Neural progenitor cell (in vitro differentiated cells): ENCODE measurements at places on chromosomes 5 and 9.

GRCh38 chr5:80479713-80480112, 8.2 kb upstream of the FAM151B start:
- no peak for DNase-seq

DNA sequence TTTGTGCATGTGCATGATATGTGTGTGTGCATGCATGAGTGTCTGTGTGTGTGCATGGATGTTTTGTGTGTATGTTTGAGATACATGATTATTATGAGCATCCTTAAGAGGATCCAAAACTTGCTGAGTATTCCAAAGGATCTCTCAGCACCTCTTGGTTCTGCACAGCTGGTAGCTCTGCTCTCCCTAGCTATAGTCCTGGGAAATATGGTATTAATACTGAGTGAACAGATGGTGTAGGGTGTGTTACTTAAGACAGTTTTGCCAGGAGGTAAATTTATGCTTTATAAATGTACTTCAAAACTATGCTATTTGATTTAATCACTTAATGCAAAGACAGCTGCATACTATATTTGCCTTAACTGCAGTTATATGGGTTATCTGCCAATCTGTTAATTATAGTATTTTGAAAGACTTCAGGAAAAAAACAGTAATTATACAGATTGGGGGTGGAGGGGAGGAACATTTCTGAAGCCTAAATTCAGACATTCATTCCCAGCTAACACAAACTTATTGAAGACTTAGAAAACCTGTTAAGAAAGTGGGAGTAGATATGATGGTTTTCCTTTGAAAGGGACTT, 215.5 kb downstream of the MPDZ start:
- no peak for DNase-seq

DNA sequence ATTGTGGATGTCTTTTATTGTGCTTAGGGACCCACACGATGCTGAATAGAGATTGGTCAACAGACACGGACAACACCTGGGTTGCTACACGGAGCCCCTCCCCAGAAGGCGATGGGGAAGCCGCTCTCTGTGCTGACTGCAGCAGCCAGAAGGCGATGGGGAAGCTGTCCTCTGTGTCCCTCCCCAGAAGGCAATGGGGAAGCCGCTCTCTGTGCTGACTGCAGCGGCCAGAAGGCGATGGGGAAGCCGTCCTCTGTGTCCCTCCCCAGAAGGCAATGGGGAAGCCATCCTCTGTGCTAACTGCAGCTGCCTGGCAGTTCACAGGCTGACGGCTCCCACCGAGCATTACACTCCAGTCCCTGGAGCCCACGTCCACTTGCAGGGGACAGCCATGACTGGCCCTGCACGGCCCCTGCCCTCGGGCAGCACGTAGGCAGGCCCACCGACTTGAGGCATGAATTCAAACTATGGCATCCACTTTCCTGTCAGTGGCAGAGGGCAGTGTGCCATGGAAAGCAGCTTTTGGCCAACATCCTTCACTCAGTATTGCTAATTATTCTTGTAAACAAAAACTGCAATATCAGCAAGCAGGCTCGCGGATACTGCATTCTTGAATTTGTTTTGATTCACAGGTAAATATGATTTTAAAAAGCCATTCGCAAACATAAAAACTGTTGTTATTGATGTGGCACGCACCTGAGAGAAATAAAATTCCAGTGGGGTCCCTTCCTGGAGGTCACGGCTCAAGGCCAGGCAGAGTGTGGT, 48.1 kb upstream of the CLPTM1L start:
- DNase-seq, result no peak

GRCh38 chr5:174503461-174504265, 220.7 kb upstream of the MSX2 start:
- DNase-seq, result no peak

DNA sequence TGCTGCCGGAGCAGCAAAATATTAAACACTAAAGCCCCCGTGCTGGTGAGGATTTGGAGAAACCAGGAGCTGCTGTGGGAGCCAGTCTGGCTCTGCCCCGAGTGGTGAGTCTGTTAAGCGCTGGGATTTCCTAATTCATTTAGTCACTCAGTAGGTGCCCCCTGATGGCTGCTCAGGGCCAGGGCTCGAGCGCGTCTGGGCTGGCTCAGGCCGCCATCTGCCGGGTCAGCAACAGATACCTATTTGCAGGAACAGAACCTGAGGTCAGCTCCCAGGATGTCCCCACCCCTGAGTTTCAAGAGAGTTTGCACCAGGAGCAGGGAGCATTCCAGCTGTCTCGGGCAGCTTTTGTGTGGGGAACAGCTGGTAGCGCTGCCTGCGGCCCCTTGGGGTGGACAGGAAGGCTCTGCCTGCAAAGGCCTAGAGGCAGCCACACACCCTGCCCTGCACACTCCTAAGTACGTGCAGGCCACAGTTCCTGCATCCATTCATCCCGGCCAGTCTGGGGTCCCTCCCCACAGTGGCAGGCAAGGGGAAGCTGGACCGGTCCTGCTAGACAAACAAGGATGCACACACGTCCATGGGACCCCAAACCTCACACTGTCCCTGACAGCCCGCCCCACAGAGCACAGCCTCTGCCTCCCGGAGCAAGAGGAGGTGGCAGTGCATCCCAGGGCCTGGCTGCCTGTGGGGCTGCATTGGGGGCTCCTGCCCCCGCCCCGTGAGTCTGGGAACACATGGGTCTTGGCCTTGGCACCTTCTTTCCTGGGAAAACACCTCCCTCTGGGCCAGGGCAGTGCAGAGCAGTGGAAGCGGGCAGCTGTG, 83.7 kb downstream of the ADAMTS2 start:
- DNase-seq, result peak; percentile 90

- DNase-seq, result no peak
Observed at GRCh38 chr9:133803028-133803585, 65.0 kb upstream of the SARDH start.

- peak; percentile 61 for DNase-seq
Observed at GRCh38 chr5:2742921-2743679, 8.4 kb downstream of the IRX2 start.

GRCh38 chr5:95664204-95664786, 17.7 kb downstream of the RFESD start:
- DNase-seq, result peak; percentile 31

DNA sequence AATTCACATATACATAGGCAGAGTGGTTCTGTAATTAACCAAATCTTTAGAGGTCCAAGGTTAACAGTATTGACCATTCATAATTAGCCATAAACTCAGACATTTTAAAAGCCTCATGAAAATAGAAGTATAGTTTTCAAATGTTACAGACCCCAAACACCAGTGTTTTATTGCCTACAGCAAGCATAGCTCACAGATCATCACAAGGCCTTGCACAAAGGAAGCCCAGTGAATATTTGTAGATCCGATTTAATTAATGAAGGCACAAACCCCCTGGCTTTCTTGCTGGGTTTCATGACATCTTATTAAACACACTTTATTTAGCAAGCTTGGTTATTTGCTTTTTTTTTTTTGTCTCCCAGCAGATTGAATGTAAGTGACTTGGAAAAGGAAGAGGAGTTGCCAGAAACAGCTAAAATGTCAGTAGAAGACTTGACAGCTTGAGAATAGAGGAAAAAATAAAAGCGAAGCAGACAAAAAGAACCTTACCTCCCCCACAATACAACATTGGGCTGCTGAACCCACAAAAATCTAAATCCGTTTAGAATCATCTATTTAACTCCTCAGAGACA, 283.9 kb upstream of the TNC start:
- no peak for DNase-seq

GRCh38 chr5:177309351-177310191, 2.1 kb downstream of the MXD3 start:
- DNase-seq, result peak; percentile 81

GRCh38 chr9:5185220-5185840, at the start of gene INSL6:
Gene INSL6, minus strand, starts transcription at chr9:5185639. Its CDS starts 37 bp downstream, at chr9:5185602.
- no peak for DNase-seq

DNA sequence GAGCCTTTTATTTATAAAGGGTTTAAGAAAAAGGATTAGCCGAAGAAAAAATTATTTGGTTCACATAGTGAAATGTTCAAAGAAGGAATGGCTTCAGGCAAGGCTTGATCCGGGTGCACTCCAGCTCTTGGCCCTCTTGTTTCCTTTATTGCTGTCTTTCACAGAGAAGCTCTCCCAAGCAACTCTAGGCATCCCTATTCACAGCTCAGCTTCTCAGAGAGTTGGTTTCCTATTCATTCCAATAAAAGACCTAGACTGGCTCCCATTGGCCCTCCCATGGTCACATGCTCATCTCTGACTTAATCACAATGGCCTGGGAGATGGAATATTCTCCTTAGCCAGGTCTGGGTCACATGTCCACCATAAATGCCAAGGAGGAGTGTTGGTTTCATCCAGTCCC, 9.4 kb upstream of the FGFR4 start:
- DNase-seq, result no peak

DNA sequence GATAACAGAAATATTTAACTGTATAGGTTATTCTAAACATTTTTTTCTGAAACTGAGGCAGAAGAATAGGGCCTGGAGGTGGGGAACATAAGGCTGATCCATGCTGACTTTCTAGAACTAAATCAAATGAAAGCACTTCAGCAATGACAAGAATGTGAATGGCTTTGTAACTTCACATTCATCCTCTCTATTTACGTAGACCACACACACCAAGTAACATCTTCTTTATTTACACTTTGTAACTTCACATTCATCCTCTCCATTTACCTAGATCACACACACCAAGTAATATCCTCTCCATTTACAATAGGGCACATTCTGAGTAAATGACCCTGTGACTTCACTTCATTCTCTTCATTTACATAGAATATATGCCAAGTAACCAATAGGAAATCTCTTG, 251.8 kb upstream of the CDH9 start:
- no peak for DNase-seq

DNA sequence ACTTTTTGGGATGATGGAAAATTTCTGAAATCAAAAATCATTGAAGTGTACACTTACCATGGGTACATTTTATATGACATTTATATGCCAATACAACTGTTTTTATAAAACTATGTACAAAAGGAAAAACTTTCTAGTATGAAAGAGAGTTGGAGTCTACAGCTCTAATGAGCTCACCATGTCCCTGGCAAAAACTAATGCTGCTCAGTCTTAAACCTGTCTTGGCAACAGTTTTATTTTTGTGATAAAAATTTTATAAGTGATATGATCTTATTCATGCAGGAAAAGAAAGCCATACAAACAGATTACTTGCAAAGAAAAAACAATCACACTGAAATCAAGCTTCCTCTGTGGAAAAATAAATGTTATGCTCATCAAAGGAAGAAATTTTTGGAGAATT, 78.9 kb upstream of the RASEF start:
- DNase-seq, result no peak

DNA sequence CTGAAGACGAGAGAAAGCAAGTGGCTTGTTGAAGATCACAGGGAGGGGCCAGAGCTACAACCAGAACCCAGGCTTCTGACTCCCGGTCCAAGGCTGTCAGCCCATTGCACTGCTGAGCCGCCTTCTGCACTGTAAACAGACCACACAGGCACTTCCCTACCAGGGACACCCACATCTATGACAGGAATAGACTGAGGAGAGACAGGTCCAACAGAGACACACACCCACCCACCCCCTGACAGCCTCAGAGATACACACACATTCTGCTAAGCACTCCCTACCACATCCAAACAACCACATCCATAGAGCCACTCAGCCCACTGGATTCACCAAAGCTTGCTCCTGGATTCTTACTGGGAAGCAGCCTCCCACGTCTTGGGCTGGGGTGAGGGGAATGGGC, 23.0 kb upstream of the MYORG start:
- DNase-seq, result no peak

DNA sequence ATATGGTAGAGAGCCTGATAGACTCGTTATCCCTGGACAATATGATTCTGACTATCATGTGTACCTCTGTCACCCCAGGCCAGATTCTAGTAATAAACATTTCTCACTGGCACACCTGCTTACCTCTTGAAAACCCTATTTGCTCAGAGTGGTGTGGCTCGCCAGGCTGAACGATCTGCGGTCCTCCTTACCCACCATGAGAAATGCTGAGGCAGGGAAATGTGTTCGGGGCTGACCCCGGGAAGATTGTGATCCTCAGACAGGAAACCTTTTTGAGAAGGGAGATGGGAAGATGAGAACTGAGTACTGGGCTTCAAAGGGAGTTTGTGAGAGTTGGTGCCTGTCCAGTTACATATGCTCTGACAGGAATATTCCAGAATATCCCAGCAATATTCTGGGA, 10.7 kb upstream of the PRXL2C start:
- DNase-seq, result no peak

GRCh38 chr5:138648841-138649240, 73.6 kb upstream of the HSPA9 start:
- no peak for DNase-seq

DNA sequence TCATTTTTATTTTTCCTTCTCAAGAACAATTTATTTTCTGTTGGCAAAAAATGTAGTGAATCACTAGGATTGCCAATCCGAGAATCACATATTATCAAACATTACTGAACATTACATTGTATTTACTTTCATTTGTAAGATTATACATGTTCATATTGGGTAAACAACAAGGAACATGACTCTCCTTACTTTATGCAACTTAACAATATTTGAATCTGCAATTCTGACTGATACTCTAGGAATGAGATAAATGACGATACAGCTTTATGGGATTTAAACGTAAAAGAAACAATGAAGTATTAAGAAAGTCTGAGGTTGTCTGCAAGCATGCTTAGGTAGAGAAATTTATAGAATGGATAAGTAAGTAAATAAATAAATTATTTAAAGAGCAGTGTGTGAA, 2302.9 kb downstream of the MAT2B start:
- DNase-seq, result no peak

- DNase-seq, result no peak
Observed at GRCh38 chr5:23367874-23368273, 139.5 kb upstream of the PRDM9 start.

DNA sequence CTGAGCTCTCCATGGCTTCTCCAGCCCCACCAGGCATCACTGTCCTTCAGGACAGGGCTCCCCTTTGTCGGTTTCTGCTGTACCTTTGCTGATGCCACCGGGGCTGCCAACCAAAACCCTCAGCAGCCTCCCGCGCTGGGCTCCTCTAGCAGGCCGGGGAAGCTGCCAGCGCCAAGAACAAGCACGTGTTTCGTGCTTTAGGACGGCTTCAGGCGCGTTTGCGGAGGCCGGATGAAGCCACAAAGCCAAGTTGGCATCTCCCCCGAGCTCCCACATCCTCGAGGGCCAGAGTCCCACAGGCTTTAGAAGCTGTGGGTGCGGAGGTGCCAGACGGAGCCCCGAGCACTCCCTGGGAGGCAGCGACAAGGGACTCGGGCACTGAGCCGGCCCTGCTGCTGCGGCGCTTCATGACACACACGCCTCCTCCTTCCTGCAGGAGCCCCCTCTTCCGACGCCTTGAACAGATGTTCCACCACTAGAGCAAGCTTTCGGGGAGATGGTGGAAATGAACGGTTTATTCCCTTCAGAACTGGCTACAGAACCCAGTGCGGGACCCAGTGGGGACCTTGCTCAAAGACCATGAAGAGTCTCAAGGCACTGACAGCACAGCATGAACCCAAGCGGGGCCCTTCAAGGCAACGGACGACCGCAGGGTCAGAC, 36.7 kb downstream of the SARDH start:
- DNase-seq, result no peak

- DNase-seq, result no peak
Observed at GRCh38 chr5:63794296-63794695, 167.9 kb downstream of the HTR1A start.

DNA sequence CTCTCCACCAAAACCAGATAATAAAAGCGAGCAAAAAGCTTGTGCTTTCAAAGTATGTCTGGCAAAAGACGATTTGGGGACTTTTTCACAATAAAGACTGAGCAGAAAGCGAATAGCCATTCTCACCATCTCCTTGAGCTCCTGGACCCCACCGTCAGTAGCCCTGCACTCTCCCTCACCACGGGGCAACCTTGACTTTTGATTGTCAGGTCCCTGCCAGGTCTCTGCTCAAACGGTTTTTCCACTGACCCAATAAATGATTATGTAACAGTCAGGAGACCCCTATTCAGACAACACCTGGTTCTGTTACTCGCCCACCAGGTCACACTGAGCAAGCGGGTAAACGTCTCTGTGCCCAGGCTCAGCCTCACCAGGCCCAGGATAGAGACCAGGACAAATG, 131.3 kb downstream of the MVB12B start:
- DNase-seq, result no peak
